Kasumi-1 (cell line): ENCODE measurements at places on chromosomes 4 and X.

DNA sequence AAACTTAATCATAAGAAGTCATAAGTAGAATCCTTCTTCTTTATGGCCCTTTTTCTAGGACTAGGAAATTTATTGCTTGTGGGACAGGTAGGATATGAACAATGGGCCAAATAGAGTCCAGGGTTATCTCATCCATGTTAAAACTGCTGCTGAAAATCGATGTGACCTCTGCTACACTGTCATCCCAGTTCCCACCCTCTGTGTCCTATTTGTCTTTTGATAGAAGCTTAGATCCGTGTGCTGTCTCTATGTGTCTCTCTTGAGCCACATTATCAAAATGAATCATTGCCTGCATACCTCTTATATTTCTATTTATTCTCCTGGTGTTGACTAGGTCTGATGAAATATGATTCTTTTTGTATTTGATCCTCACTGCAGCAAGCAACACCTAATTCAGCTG, 661.4 kb downstream of the DACH2 start:
- no peak for DNase-seq

DNA sequence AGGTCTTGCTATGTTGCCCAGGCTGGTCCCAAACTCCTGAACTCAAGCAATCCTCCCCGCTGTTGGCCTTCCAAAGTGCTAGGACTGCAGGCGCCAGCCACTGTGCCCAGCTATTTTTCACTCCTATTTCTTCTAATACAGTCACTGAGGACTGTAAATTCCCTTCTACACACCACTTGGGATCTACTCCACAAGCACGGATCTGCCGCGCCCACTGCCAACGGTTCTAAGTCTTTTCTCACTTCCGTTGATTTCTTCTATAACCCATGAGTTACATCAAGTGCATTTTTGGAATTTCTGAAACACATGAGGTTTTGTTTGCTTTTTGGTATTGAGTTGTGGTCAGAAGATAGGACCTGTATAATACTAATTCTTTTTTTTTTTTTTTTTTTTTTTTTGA, 48.6 kb downstream of the FAM53A start:
- DNase-seq, result no peak

DNA sequence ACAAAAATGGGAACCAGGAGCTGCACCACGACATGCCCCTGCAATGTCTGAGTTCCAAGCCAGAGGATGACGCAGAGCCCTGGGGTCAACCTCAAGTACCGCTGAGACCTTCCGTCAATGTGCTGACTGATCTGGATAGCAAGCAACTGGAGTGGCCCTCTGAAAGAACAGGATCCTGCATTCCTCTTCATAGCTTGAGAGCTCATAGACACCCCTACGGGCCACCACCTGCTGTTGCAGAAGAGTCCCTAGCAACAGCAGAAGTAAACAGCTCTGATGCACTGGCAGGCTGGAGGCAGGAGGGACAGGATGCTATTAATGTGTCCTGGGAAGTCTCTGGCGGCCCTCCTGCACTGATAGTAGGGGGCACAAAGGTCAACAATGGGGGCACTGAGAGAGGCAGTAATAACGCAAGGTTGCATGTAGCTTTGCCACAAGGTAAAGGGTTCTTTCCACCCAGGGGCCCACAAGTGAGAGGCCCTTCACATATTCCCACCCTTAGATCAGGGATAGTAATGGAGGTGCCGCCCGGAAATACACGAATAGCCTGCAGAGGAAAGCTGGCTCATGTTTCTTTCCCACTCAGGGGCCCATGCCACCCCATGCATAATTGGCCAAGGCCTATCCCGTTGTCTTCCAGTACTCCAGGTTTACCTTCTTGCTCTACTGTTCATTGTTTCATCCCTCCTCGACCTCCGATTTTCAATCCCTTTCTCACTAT, 1.3 kb downstream of the PRR32 start:
- DNase-seq, result no peak

GRCh38 chr4:15515106-15515505, 45.4 kb downstream of the CC2D2A start:
- DNase-seq, result no peak

GRCh38 chrX:112521676-112522075, 158.1 kb downstream of the LHFPL1 start:
- no peak for DNase-seq

GRCh38 chr4:161178310-161178709, 985.5 kb downstream of the FSTL5 start:
- DNase-seq, result no peak

DNA sequence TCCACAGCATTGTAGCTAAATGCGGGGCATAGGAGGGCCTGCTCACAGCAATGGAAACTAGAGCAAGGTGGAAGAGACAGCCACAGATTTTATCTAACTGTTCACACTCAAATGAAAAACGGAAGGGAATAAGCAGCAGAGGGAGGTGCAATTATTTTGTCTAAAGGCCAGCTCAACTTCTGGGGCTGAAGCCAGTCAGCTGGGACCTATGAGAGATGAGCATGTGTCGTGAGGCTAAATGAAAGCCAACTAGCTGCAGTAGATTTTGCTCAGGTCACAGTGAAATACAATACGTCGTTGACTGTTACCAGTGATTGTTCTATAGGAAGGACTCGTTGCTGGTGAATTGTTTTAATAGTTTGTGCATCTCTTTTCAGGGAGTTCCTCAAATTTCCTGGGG, 26.4 kb upstream of the FGFBP2 start:
- DNase-seq, result no peak

DNA sequence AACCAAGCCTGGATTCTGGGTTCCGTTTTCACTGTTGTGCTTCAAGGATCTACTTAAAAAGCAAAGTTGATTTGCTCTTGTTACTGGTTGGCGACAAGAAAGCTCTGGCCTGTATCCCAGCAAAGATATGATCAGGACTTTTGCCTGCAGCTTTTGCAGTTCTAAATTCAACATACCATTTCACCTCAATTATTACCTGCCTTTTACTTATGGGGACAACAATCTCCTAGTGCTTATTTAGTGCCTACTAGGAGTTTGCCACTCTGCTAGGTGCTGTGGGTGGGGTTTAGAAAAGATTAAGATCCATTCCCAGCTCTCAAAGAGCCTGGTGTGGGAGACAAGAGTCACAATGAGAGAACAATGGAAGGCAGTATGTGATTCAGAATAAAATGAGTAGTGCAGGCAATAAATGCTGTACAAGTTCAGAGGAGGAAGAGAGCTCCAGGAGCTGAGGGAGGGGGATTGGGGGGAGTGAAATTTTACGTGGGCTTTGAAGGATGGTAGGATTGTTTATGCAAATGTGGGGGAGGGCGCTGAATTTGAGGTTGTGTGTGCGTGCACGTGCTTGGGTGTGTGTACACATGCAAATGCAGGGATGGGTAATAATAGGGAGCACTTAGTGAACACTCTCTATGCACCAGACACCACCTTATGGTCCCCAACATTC, 5.0 kb upstream of the TMEM164 start:
- DNase-seq, result no peak

DNA sequence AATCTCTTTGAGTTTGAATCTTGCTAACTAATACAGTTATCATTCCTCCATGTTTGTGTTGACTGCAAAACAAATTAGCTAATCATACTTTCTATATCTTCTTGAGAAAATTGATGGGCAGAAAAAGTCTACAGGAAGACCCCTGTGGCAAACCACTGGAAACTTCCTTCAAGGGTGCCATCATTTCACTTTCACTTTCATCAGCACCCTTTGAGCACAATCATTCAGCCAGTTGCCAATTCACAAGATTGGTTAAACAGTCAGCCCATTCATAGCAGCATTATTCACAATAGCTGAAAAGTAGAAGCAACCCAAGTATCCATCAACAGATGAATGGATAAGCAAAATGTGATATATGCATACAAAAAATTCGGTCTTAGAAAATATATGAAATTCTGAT, 101.5 kb downstream of the CCDC160 start:
- DNase-seq, result no peak

GRCh38 chr4:151808542-151808941, 47.7 kb upstream of the GATB start:
- no peak for DNase-seq

DNA sequence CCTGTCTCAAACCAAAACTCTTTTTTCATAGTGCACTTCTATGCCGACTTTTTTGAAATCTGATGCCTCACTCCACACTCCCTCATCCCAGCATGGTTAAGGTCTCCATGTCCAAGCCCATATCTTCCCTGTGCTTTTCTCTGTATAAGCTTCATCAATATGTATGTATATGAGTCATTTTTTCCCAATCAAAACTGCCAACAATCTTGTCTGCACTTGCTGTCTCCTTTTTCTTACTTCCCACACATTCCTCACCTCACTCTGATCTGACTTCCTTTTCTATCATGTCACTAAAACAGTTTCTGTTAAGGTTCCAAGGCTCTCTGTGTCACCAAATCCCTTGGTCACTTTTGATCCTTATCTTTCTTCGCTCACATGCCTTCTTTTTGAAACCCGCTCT, 88.2 kb upstream of the GPR50 start:
- DNase-seq, result no peak

- no peak for DNase-seq
These were observed 223.1 kb downstream of the KDR start for GRCh38 chr4:54902271-54902670.

DNA sequence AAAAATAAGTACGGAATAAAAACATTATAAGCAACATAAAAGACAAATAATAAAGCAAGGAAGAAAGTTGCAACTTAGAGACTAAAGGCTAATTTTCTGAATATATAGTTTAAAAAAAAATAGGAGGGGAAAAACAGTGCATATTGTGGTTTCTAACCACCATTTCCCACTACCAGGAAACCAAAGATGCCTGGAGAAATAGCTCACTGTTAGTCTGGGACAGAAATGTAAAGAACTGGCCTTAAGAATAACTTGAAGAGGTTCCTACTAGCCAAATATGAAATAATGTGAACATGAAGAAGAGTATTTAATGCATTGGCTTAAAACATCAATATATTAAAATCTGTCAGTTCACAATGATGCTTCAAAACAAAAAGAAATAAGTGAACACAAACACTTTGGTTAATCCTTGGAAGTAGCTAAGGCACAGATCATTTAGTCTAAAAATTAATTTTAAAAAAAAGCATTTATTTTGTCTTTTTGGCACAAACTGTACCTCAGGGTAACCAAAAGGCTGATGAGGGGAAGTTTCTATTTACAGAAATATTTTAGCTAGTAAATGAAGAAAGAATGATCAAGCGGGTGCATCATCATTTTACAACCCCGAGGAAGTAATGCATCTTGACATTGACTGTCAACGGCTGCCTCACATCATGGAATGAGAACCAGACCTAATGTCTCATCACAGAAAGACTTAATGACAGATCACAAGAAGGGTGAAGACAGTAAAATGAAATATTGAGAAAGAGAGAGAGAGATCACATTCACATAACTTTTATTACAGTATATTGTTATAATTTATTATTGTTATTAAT, 297.2 kb upstream of the LDB2 start:
- no peak for DNase-seq

GRCh38 chr4:163693776-163694175, 199.3 kb downstream of the TMA16 start:
- DNase-seq, result no peak

GRCh38 chr4:143355540-143356217, 19.0 kb downstream of the GAB1 start:
- no peak for DNase-seq

- no peak for DNase-seq
These were observed 127.1 kb downstream of the SH3KBP1 start for GRCh38 chrX:19760345-19760744.

DNA sequence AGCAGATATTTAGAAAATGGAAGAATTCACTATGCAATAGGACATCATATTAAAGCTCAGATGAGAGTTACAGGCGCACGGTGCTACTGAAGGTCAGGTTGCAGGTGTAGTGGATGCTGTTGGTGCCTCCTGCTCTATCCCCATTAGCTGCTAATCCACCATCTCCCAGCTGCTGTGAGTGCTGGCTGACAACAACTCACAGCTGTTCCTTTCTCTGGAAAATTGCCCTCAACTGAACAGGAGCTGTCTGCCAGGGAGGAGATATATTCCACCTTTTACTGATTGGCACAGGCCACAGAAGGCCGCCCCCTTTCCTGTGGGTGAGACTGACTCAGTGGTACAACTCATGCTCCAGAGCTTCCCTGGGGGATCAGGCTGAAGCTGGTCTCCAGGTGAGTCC, 48.7 kb downstream of the UCHL1 start:
- no peak for DNase-seq

DNA sequence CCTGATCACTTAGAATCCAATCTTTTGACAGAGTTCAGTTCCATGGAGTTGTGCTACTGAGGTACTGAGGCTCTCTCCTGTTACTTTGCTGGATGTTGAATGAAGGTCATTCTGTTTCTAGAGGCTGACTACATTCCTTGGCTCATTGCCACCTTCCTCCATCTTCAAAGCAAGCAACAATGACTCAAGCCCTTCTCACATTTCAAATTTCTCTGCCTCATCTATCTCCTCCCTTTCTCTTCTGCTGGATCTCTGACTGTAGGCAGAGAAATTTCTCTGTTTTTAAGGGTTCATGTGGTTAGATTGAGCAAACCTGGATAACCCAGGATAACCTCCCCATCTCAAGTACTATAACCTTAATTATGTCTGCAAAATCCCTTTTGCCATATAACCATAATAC, 775.4 kb downstream of the STPG2 start:
- no peak for DNase-seq

GRCh38 chr4:148053298-148054003, 321.6 kb downstream of the ARHGAP10 start:
- no peak for DNase-seq

DNA sequence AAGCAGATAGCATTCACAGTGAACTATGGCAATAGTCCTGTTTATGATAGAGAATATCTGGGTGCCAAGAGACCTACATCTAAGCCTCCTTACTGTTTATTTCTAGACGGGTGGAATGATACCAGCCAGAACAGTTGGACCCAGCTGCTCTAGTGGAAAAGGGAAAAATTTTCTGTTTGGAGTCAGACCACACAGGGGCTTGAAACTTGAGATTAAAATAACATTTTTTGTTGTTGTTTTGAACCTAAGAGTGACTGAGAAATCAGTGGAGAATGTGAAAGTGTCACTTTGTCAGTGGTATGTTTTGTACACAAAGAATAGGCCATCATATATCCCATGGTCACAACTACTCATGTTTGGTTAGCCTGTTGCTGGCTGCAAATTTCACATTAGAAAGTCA, 105.7 kb downstream of the AGTR2 start:
- DNase-seq, result no peak

GRCh38 chr4:23930750-23931488, 41.1 kb upstream of the PPARGC1A start:
- no peak for DNase-seq

DNA sequence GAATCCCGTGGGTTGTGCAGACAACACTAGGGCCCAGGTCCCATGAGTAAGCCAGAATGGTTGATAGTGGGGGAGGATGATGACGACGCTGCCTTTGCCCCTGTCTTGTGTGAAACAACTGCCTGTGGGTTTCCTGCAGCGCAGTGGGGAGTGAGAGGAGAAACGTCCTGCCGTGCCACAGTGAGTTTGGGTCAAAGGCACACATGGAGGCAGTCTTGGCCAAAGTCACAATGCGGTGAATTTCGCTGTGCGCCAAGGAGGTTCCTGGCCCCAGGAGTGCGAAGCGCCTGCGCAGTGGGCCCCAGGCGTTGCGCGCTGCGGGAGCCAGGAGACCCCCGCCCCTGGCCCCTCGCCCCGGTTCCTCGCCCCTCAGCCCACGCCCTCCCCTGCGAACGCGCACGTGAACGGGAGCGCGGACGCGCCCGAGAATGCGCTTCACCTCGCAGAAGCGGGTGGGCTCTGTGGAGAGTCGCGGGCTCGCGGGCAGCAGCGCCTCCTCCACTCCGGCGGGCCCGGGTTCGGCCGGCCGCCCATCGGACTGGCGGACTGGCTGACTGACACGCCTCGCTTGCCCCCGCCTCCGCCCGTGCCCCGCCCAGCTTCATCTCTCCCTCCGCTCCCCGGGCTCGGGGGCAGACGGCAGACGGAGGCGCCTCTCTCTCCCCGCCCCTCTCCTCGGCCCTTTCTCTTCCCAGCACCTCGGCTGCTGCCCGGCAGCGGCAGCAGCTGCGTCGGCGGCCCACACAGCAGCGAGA, at the start of gene NUDT10:
Gene NUDT10 (plus strand): TSS at position 635 of the 755 bp plus-strand sequence. CDS start 144 bp downstream, outside the sequence.
- no peak for DNase-seq
